MCF 10A (cell line): ENCODE measurements at places on chromosomes 1 and 21.

- no peak overlapping the region for H3K27ac ChIP-seq
- no peaks in the 10 kb centered on the region for H3K36me3 ChIP-seq
- no peak for DNase-seq
- no peaks in the 10 kb centered on the region for H3K27me3 ChIP-seq
- no peaks in the 10 kb centered on the region for H3K4me1 ChIP-seq
- H3K4me3 ChIP-seq, result no peak overlapping the region
Measured at GRCh38 chr1:1628754-1629429, 3.1 kb upstream of the MMP23B start.

DNA sequence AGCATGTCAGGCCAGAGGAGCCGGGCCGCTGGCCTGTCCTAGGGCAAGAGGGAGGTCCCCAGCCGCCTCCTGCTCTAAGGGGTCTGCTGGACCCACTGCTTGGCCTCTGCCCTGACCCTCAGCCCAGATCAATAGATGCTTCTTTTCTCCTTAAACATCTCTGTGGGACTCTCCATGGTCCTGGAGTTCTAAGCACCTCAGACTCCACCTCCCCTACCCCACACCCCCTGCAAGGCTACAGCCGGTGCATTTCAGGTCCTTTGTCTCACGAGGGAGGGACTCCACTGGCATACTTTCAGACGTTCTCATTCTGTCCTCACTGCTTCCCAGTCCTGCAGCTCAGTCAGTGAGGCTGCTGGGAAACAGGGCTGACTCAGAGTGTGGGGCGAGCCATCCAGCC, 11.0 kb downstream of the CNTN2 start:
- H3K27me3 ChIP-seq, result peaks cover 94% of the 10 kb centered on the region
- no peaks in the 10 kb centered on the region for H3K4me1 ChIP-seq
- DNase-seq, result no peak
- no peaks in the 10 kb centered on the region for H3K36me3 ChIP-seq
- no peak overlapping the region for H3K4me3 ChIP-seq
- no peak overlapping the region for H3K27ac ChIP-seq

- H3K27me3 ChIP-seq, result no peaks in the 10 kb centered on the region
- H3K36me3 ChIP-seq, result no peaks in the 10 kb centered on the region
- H3K27ac ChIP-seq, result no peak overlapping the region
- H3K4me3 ChIP-seq, result no peak overlapping the region
- DNase-seq, result no peak
Measured at GRCh38 chr1:110213143-110213540, 3.0 kb downstream of the KCNC4 start.

GRCh38 chr1:170671629-170671963, 7.7 kb downstream of the PRRX1 start:
- no peaks in the 10 kb centered on the region for H3K4me1 ChIP-seq
- H3K36me3 ChIP-seq, result no peaks in the 10 kb centered on the region
- no peak for DNase-seq
- no peak overlapping the region for H3K4me3 ChIP-seq
- H3K27ac ChIP-seq, result no peak overlapping the region
- no peaks in the 10 kb centered on the region for H3K27me3 ChIP-seq

- no peaks in the 10 kb centered on the region for H3K36me3 ChIP-seq
- H3K4me1 ChIP-seq, result peaks cover 26% of the 10 kb centered on the region
- no peak overlapping the region for H3K27ac ChIP-seq
- no peak for DNase-seq
Measured at GRCh38 chr1:214898161-214898560, 184.4 kb upstream of the KCNK2 start.

DNA sequence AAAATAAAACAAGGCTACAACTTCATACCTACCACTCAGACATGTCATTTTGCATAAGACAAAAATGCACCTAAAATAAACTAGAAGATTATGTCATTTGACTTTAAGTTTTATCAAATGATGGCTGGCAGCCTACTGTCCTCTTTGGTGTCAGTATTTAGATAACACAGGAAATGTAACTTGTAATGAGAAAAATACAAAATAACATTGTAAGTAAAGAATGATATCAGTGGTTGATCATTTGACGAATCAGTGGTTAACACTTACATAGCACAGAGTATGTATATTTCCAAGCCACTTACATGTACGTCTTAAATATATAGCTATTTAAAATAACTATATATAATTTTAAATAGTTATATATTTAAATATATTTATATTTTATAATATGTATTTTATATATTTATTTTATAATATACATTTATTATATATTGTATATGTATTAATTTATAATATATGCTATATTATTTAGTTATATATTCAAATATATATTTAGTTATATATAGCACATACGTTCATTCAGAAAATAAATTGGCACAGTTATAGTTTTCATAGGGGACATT, 44.1 kb downstream of the ZNF678 start:
- no peak overlapping the region for H3K4me3 ChIP-seq
- no peaks in the 10 kb centered on the region for H3K4me1 ChIP-seq
- peaks cover 25% of the 10 kb centered on the region for H3K36me3 ChIP-seq

DNA sequence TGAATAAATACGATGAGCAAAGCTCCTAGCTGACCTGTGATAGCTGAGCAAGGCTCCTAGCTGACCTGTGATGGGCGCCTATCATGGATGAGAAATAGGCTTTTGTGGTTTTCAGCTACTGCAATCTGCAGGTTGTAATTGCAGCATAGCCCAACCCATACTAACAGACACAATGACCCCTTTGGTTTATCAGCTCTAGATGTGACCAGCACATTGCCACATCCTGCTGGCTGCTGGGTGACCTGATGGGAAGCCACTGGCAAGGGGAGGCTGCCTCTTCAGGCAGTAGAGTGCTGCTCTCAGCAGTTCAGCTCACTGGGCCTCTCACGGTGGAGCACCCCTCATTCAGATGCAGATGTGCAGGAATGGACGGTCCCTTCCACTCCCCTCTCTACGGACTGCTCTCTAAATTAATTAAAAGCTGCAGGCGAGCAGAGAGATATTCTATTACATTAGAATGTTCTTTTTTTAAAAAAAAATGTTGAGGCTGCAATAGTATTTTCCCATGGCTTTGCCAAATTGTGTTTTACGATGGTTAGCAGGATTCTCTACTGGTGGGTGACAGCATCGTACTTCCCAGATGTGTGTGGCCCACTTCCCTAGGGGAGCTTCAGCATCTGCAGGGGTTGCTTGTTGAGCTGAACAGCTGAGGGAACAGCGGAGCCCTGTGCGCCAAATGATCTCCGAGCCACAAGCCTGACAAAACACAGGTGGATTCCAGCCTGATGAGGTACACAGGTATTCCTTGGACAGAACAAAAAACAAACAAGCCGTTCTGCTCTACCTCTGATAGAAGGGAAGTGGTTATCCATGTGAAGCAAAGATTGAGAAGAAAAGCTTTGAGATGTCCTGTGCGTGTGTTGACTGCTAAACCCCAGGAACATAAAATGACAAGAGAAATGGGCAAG, 65.0 kb downstream of the SYT6 start:
- no peak for DNase-seq
- H3K27me3 ChIP-seq, result peaks cover 72% of the 10 kb centered on the region
- no peak overlapping the region for H3K4me3 ChIP-seq
- H3K36me3 ChIP-seq, result no peaks in the 10 kb centered on the region

- no peak overlapping the region for H3K27ac ChIP-seq
- DNase-seq, result no peak
- no peak overlapping the region for H3K4me3 ChIP-seq
Measured at GRCh38 chr21:44713130-44713529, 1.8 kb upstream of the TSPEAR start.
